ENCODE measurements at places on chromosomes 16 and 17.
A peak's percentile ranks its signal among the peaks of the same experiment; 100 is the strongest.

DNA sequence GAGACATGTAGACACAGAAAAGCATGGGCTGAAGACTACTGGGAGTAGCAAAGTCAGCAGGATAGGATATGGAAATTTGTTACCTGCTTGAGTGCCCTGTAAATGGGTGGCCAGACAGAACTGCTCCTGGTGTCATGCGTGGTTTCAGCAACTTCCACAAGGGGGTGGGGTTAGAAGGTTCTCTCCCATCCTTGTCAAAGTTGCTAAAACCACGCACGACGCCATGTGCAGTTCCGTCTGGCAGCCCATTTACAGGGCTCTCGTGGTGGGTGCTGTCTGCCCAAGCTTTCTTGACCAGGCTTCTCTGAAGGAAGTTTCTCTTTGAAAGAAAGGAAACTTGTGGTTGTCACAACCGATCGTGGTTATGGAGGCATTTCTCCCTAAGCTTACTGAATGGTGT is 6.9 kb upstream of the DBNDD1 start:
- DNase-seq = no peak

DNA sequence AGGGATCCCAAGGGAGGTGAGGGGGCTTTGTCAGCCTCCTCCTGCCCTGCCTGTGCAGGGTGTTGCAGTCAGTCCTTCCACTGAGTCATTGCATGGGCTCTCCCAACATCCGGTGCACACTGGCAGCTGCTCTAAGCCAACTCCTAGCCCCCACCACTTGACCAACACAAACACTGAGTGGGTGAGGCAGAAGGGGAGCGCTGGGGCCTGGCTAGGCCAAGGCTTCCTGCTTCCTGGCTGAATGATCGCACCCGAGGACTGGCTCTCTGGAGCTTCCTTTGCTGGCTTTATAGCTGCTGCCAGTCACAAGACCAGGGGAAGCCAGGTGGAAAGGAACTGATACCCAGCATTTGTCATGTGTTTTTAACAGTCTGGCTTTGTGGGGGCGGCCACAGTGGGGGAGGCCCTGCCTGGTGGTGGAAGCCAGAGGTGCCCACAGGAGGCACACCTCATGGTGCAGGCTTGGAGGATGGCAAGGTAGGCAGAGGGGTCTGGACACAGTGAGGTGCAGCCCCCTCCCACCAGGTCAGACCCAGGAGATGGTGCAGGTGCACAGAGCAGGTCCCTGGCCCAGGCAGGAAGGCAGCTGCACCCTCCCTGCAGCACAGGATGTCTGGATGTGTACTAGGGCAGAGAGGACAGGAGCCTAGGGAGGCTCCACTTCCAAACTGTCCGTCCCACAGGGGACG is 6.8 kb downstream of the MPG start:
- DNase-seq = peak; percentile 45

DNA sequence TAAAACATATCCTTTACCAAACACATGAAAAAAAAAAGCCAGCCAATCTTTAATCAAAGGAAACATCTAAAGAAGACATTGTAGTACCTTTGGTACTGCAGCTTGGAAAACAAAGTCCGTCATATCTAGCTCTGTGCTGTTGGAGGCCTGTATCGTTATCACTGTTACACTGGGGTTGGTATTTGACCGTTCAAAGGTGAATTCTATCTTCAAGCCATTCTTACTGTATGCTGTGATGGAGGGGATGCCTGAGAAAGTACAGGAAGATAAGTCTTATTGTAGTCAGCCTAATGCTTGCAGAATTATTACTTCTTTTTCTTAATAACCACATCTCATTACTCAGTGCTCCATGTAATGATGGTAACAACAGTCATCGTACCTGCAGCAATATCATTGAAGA is 14.4 kb upstream of the PHLPP2 start:
- DNase-seq = no peak

DNA sequence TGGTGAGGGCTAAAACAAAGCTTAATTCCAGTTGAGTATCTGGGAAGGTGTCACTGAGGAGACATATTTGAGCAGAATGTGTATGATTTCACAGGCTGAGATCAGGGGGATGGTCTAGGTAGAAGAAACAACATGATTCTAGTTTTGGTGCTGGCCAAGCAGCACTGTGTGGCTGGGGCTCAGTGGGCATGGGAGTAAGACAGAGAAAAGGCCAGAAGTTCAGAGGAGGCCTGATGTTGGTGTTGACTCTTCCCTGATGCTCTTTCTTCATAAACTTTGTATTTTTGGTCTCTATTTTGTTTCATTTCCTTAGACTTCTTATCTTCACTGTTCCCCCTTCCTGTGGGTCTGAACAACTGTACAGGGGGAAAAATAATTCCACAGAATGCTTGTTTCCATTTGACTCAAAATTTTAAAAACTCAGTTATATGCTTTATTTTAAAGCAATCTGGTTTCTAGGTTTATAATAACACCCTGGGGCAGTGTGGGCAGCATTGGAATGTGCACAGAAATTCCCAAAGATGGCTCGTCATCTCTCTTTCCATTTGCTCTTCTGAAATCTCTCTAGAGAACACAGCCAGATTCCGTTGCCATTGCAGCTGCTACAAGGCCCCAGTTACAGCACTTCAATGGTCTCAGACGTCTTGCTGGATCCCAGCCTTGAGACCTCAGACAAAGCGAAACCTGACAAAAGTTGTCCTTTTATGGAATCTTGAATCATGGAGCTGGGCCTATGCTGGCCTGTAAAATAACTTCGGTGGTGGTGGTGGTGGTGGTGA is 68.3 kb downstream of the SNX11 start:
- DNase-seq = no peak

- DNase-seq = no peak
These were observed 11.3 kb downstream of the NUP88 start for GRCh38 chr17:5408186-5408585.

GRCh38 chr17:66345264-66345663 is 42.9 kb downstream of the PRKCA start:
- no peak for DNase-seq

DNA sequence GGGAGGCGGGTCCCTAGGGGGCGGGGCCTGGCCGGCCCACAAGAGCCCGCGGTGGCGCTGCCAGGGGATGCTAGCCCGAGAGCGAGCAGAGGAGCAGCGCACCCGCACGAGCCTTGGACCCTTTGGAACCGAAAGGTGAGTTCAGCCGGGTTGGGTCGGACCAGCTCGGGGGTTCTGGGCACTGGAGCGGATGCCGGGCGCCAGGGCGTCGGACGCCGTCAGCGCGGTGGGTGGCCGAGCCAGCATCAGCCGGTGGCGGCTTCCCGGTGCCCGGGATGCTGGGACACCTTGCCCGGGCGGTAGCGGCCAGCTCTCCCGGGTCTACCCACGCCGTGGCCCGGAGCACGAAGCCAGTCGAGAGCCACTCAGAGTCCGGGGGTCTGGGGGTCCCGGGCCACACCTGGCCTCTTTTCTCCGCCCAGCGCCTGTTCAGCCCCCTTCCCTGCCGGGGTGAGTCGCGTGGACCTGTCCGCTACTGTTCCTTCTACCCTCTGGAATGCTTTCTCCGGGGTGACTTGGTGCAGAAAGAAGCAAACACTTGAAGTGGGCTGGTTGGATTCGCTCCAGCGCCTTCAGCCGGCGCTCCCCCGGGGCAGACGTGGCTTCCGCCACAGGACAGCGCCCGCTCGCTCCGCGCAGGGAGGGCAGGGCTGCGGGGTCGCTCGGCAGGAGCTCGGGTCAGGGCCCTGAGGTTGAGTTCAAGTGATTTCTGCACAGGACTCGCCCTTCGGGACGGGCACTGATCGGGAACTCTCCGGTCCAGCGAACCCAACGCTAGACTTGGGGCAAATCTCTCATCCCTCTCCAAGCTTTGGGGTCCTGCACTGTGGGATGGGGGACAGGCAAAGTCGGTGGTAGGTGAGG is at the start of gene SCNN1G:
Gene SCNN1G (plus strand): TSS at position 67 of the 864 bp plus-strand sequence. CDS start 3,527 bp downstream, outside the sequence.
- no peak for DNase-seq

GRCh38 chr17:42096360-42097111 is 1.7 kb downstream of the ZNF385C start:
- DNase-seq = no peak

DNA sequence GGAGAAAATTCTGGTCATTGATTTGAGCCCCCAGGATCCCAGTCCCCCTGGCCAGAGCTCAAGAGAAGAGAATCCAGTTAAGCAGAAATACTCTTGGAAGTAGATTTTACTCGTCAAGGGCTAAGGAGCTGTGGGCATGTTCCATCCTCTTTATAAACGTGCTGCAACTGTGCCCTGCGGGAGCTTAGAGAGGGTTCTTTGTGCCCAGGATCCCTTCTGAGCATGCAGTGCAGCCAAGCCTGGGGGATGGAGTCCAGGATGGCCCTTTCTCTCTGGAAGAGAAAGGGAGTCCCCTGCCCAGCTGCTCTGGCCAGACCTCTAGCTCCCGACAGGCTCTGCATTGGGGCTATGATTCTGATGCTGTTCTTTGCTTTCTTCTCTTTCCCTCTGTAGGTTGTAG is 9.5 kb upstream of the LGALS9 start:
- peak; percentile 88 for DNase-seq

GRCh38 chr17:20026960-20027359 is 17.8 kb downstream of the SPECC1 start:
- no peak for DNase-seq

GRCh38 chr17:49843774-49844350 is 4.0 kb downstream of the TAC4 start:
- no peak for DNase-seq

GRCh38 chr17:48542114-48542656 is 2.7 kb downstream of the HOXB2 start:
- no peak for DNase-seq

- peak; percentile 24 for DNase-seq
These were observed 4.6 kb downstream of the ZSCAN10 start for GRCh38 chr16:3094289-3095027.

DNA sequence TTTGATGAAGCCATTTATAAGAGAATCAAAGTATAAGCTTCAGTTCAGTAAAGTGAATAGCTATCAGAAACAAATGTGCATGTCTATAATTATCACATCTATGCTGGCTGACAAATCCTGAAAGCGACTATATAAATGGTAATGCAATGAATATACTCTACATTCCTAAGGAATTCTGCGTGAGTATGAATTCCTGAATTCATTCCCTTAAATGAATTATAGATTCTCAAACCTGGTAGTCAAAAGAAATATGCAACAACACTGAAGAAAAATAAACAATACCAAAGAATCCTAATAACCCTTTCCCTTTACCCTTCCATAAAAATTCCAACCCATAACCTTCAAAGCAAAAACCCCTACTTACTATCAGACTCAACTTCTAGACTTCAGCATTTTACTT is 416.6 kb upstream of the PMFBP1 start:
- DNase-seq = no peak

GRCh38 chr17:78556812-78557211 is 20.4 kb downstream of the DNAH17 start:
- no peak for DNase-seq

GRCh38 chr16:1763521-1764511 is 7.5 kb downstream of the NME3 start:
- DNase-seq = peak; percentile 55

DNA sequence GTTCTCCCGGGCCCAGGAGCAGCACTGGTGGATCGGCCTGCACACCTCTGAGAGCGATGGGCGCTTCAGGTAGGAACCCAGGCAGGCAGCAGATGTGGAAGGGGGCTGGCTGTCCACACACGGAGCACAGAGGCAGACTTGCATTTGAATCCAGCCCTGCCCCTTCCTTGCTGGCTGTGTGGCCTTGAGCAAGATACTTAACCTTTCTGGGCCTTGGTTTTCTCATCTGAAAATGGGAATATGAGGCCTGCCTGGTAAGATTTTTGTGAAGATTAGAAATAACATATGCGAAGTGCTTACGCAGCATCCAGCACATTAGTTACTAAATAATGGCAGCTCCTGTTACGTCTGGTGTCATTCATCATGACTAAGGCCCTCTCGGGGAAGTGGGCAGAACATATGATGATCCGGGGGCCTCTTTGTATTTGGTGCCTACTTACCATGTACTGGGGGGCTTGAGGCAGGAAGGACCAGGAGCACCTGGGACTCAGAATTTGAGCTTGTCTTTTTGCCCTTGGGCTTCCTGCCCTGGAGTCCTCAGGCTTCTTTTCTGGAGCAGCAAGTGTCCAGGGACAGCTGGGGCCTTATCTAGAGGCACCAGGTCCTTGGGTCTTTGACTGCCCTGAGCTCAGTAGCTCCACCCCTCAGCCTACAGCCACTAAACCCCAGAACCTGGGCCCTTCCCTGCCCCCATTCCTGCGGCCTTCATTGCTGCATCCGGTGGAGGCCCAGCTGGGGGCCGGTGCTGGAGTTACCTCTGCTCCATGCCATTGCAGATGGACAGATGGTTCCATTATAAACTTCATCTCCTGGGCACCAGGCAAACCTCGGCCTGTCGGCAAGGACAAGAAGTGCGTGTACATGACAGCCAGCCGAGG is 53.8 kb downstream of the MRC2 start:
- no peak for DNase-seq

- DNase-seq = no peak
These were observed 31.3 kb upstream of the NKD1 start for GRCh38 chr16:50516890-50517289.

DNA sequence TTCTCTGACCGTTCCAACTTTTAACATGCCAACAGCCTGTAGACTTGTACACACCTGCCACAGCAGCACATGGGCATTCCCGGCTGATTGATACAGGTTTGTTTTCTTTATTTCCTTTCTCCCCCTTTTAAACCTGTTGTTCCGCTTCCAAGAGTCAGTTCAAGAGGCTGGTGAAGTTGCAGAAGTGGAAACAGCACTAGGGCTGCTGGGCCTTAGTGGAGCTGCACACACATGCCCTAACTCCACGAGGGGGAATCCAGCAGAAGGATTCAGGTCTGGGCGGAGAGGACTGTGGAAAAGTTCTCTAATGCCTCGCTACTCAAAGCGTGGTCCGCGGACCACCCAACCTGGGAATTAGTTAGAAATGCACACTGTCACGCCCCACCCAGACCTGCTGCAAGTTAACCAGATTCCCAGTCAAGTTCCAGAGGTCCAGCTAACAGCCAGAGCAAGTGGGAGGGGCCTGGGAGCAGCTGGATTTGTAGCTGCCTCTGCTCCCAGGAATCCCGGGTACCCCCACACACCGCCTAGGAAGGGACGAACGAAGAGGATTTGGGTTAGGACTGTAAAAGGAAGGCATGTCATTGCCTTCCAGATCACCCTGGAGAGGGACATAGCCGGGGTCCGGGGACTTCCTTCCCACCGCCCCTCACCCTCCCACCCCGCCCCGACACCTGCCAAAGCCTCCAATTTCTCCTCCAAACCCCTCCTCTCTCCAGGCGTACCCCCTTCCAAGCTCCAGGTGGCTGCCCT is 542 bp downstream of the SLC39A11 start:
- no peak for DNase-seq

DNA sequence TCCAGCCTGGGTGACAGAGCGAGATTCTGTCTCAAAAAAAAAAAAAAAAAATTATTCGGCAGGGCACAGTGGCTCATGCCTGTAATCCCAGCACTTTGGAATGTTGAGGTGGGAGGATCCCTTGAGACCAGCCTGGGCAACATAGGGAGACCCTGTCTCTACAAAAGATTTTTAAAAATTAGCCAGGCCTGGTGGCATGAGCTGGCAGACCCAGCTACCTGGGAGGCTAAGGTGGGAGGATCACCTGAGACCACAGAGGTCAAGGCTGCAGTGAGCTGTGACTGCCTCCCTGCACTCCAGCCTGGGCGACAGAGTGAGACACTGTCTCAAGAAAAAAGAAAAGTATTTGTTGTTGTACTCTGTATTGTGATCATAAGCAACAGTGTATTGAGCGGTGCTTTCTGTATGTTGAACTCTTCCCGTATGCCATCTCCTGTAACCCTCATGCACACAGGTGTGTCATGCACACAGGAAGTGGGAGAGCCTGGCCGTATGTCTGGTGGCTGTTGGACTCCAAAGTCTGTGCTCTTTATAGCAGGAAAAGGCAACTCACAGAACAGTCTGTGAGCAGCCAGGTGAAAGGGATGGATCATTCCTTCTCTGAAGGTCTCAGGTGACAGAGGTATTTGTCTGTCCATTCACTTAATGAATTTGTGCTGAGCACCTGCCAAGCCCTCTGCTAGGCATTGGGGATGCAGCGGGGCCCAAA is 17.1 kb downstream of the CDH1 start:
- DNase-seq = no peak
